ENCODE measurements at places on chromosomes 1 and 21.

DNA sequence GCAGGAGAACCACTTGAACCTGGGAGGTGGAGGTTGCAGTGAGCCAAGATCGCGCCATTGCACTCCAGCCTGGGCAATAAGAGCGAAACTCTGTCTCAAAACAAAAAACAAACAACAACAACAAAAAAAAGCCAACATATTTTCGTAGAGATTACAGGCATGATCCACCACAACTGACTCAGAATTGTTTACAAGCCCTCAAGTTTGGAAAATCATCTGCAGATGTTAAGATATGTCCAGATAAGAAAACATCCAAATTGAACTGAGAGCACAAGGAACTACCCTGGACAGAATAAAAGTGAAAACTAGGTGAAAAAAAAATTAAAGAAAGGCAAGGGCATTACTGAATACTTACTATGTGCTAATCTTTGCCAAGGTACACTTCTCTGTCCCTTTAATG is 89.8 kb upstream of the WLS start:
- DNase-seq = no peak
- no peak overlapping the region for H3K27ac ChIP-seq
- no peaks in the 10 kb centered on the region for H3K36me3 ChIP-seq
- no peaks in the 10 kb centered on the region for H3K27me3 ChIP-seq
- H3K4me3 ChIP-seq = no peak overlapping the region

GRCh38 chr1:44676484-44677200 is 2.1 kb downstream of the ARMH1 start:
- DNase-seq = no peak
- peaks cover 36% of the 10 kb centered on the region for H3K4me1 ChIP-seq
- H3K27me3 ChIP-seq = no peaks in the 10 kb centered on the region
- H3K36me3 ChIP-seq = no peaks in the 10 kb centered on the region
- H3K27ac ChIP-seq = no peak overlapping the region

- no peak overlapping the region for H3K27ac ChIP-seq
- no peaks in the 10 kb centered on the region for H3K27me3 ChIP-seq
- peaks cover 2% of the 10 kb centered on the region for H3K36me3 ChIP-seq
Observed at GRCh38 chr1:78009836-78010235, 5.1 kb downstream of the DNAJB4 start.

DNA sequence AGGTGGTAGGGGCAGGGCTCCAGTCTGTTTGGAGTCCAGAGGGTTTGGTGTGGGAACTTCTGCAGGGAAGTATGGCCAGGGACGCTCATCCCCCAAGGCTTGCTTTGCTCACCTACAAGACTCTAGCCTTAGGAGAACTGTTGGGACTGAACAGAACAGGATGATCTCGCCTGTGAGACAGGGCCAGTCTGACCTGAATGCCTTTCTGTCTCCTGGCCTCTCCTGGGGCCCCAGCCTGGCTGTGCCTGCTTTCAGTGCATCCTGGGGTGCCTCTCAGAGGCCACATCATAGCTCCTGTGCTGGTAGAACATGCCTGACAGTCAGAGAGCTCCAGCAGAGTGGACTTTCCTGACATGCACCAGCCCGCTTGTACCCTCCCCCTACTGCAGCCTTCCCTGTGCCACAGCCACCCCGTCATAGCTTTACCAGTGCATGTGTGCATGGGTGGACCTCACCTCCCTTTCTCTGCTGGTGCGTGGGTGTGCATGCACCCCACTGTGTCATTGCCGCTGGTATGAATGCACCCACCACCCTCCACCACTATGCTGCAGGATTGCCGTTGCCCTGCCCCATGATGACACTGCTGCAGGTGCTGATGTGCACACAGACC is 165.8 kb downstream of the GIPC2 start:
- no peaks in the 10 kb centered on the region for H3K27me3 ChIP-seq
- no peaks in the 10 kb centered on the region for H3K36me3 ChIP-seq
- no peak overlapping the region for H3K4me3 ChIP-seq
- no peaks in the 10 kb centered on the region for H3K4me1 ChIP-seq

DNA sequence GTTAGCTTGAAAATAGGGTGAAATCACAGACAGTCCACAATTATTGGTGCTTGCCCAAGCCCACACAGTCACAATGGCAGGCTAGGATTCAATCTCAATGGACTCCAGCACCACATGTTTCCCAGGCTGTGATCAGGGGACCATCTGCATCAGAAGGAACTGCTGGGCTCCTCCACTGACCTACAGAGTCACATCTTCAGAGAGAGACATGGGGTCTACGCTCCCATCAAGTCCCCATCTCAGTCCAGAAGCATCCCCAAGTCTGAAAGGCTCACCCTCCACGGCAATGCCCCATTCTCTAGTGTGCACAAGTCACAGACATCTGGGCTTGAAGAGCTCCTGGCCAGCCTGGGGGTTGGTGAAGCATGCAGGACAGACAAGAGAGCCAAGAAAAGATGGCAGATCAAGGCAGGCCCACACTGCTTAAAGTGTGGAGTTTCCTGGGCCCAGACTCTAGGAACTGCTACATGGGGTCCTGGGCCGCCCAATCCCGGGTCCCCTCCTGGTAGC is 262.5 kb downstream of the NPHP4 start:
- H3K36me3 ChIP-seq = no peaks in the 10 kb centered on the region
- H3K27me3 ChIP-seq = no peaks in the 10 kb centered on the region
- DNase-seq = no peak
- no peak overlapping the region for H3K27ac ChIP-seq

GRCh38 chr1:176768532-176768931 is 305.6 kb downstream of the PAPPA2 start:
- H3K27me3 ChIP-seq = no peaks in the 10 kb centered on the region
- H3K27ac ChIP-seq = no peak overlapping the region
- DNase-seq = no peak
- H3K4me3 ChIP-seq = no peak overlapping the region

- no peak overlapping the region for H3K27ac ChIP-seq
- H3K36me3 ChIP-seq = no peaks in the 10 kb centered on the region
- no peak overlapping the region for H3K4me3 ChIP-seq
- H3K4me1 ChIP-seq = no peaks in the 10 kb centered on the region
- H3K27me3 ChIP-seq = no peaks in the 10 kb centered on the region
- no peak for DNase-seq
Observed at GRCh38 chr1:47557066-47557465, 119.2 kb downstream of the FOXD2 start.

- no peak overlapping the region for H3K4me3 ChIP-seq
- no peaks in the 10 kb centered on the region for H3K27me3 ChIP-seq
- H3K4me1 ChIP-seq = no peaks in the 10 kb centered on the region
- no peak overlapping the region for H3K27ac ChIP-seq
Observed at GRCh38 chr1:65434255-65434654, 13.8 kb downstream of the LEPR start.

GRCh38 chr21:32278518-32279376 is at the start of gene MIS18A:
Gene MIS18A (minus strand): TSS chr21:32279049. CDS start chr21:32279014, 35 bp downstream.
- no peaks in the 10 kb centered on the region for H3K27me3 ChIP-seq
- H3K27ac ChIP-seq = peak within 1 kb of the TSS; percentile 38
- peaks cover 15% of the 10 kb centered on the region for H3K4me1 ChIP-seq
- DNase-seq = peak; percentile 97
- no peaks in the 10 kb centered on the region for H3K36me3 ChIP-seq

DNA sequence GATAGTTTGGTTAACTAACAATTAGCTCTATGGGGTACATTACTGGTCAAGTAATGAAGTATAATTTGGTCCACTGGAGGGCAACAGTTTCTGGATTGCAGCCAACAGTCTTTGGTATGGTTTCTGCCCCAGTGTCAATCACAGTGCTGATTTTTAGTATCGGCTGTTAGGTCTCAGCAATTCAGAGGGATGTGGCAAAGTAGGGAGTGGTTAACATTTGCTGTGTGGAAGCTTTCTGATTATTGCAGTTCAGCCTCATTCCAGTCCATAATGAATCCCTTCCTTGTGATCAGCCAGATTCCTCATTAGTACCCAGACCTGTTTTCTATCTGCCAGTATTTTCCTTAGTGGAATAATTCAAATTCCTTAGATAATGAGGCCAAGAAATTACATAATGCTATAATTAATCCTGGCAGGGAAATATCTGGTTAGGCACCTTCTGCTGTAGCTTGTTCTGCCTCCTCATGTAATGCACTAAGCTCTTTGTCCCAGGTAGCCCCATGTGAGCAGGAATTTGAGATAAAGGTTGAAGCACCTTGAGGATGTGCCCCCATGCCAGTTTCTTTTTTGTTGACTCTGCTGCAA is 14.0 kb downstream of the F3 start:
- no peaks in the 10 kb centered on the region for H3K4me1 ChIP-seq
- H3K27ac ChIP-seq = no peak overlapping the region
- no peaks in the 10 kb centered on the region for H3K27me3 ChIP-seq
- H3K36me3 ChIP-seq = no peaks in the 10 kb centered on the region

GRCh38 chr1:218380125-218380977 is 35.2 kb downstream of the TGFB2 start:
- no peaks in the 10 kb centered on the region for H3K27me3 ChIP-seq
- no peak for DNase-seq
- no peak overlapping the region for H3K4me3 ChIP-seq
- H3K27ac ChIP-seq = no peak overlapping the region
- peaks cover 4% of the 10 kb centered on the region for H3K4me1 ChIP-seq

GRCh38 chr1:148308832-148309458 is 156.9 kb upstream of the NBPF11 start:
- no peaks in the 10 kb centered on the region for H3K36me3 ChIP-seq
- H3K4me1 ChIP-seq = peaks cover 5% of the 10 kb centered on the region
- no peak for DNase-seq
- no peak overlapping the region for H3K27ac ChIP-seq
- H3K4me3 ChIP-seq = no peak overlapping the region
- peaks cover 49% of the 10 kb centered on the region for H3K27me3 ChIP-seq

DNA sequence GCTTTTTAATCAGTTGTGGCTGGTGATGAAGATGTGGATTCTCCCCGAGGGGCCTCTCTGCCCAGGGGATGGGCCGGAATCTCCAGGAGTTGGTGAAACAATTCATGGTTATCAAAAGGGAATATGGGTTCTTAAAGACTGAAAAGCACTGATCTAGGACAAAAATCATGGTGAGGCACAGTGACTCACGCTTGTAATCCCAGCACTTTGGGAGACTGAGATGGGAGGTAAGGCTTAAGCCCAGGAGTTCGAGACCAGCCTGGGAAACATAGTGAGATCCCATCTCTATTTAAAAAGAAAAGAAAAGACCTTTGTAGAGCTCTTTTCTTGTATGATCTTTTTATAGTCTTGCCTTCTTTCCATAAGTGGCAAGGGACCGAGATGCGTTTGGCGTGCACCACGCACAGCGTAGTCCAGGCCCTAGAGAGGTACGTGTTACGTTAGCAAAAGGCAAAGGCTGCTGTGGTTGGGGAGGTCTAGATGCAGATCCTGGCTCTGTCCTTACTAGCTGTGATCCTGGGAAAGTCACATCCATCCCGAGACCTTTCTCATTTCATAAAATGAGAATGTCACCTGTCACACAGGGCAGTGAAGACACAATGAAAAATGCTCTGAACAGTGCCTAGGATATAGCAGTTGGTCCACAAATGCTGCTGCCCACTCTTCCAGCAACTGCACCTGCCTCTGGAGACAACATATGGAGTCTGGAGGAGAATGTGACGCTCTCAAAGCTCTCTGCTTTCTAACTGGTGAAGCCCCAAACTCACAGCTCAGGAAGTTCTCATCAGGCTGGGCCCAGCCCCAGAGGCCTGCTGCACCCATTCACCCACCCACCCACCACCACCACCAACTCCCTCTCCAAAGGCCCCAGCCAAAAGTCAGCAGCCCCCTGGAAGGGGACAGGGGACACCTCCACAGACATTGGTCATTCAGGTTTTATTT is 54.8 kb downstream of the KIF21B start:
- no peak overlapping the region for H3K4me3 ChIP-seq
- H3K27me3 ChIP-seq = no peaks in the 10 kb centered on the region
- DNase-seq = no peak
- H3K27ac ChIP-seq = no peak overlapping the region
- peaks cover 30% of the 10 kb centered on the region for H3K36me3 ChIP-seq
- H3K4me1 ChIP-seq = peaks cover 14% of the 10 kb centered on the region

DNA sequence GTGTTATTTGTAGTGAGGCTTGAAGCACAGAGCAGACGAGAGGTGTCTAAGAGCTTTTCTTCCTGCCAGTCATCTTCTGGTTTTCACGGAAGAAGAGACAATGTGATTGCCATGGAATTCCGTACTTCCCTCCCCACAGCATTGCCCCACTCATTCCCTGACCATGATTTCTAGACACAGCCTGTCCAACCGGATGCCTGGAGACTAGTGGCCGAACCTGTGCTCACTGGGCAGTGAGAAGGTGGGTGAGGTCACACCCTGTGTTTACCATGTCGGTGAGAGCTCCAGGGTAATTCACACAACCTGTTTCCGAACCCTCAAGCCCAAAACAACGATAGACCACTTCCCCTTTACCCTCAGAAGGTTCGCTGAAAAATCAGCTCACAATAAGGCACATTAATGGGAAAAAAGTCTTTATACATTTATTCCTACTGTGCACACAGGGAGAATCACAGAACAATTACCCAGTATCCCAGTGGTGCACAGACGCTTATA is 271.9 kb upstream of the FMN2 start:
- no peak overlapping the region for H3K4me3 ChIP-seq
- DNase-seq = no peak
- H3K27me3 ChIP-seq = no peaks in the 10 kb centered on the region
- H3K4me1 ChIP-seq = no peaks in the 10 kb centered on the region

DNA sequence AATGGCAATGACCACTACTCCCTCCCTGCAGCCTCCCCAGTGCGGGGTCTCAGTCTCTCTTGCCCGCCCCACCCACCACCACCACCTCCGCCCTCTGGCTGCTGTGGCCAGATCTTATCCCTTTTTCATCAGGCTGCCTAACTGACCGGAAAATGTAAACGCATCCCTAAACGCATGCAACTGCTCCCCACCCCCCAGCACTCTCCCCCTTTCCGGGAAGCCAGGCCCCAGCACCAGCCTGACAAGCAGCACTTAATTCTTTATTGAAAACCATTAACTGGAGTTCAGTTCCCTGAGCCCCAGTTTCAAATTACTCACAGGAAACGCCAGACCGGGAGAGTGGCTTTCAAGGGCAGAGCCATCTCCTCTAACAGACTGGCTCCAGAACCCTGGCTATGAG is 147.7 kb downstream of the DMRTA2 start:
- H3K36me3 ChIP-seq = no peaks in the 10 kb centered on the region
- H3K27ac ChIP-seq = no peak overlapping the region
- H3K27me3 ChIP-seq = no peaks in the 10 kb centered on the region
- H3K4me3 ChIP-seq = no peak overlapping the region
- no peaks in the 10 kb centered on the region for H3K4me1 ChIP-seq
